Cerebellar nuclear complex (tissue), 1 donor: ENCODE measurements at places on chromosomes 13 and 19.

DNA sequence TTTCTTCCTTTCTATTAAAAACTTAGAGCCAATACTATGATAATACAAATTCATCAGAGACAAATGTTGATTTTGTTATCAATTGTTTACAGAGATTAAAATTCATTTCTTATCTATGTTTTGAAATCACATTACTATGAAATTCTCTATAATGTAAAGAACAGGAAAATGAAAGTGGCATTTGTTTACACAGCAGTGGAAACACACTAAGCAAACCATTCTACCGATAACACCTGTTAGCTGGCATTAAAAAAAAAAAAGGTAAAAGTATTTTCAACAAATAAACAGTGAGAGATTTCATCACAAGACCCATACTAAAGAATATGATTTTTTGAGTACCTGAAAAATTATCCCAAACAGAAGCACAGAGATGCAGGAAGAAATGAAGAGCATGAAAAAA, 4.8 kb upstream of the CCDC70 start:
- no peak for DNase-seq

GRCh38 chr19:4379383-4380253, 20.7 kb downstream of the SH3GL1 start:
- DNase-seq, result no peak

DNA sequence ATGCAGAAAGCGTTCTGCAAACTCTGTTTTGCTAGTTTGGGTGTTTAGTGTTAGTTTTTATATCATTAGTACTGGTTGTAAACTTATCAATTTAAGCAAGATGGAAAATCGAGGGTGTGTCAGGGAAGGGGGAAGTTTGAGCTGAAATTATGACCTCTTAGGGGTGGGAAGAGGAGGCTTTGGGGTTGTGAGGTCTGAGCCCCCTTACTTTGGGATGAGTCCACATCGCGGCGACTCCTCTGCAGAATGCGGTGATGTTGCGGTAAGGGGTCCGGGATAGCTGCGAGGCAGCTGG, 743 bp upstream of the NDUFS7 start:
- DNase-seq, result no peak

GRCh38 chr19:37329686-37330085, 41.2 kb upstream of the ZNF527 start:
- DNase-seq, result no peak

DNA sequence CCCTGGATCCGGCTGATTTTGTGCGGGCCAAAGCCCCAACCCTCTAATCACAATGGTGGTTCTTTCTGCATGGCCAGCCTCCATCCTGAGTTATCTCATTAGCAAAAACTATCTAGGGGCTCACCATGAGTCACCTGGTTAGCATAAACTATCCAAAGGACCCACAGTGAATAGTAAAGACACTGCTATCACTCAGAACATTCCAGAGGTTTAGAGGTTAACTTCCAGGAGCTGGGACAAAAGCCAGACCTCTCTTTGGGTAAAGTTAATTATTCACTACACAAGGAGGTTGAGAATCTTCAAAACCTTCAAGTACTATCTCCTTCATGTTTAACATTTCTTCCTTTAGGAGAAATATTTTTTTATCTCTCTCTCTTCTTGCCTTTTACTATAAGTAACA, 18.8 kb upstream of the PPP5C start:
- no peak for DNase-seq

GRCh38 chr13:70755456-70755855, 647.2 kb upstream of the KLHL1 start:
- DNase-seq, result no peak

DNA sequence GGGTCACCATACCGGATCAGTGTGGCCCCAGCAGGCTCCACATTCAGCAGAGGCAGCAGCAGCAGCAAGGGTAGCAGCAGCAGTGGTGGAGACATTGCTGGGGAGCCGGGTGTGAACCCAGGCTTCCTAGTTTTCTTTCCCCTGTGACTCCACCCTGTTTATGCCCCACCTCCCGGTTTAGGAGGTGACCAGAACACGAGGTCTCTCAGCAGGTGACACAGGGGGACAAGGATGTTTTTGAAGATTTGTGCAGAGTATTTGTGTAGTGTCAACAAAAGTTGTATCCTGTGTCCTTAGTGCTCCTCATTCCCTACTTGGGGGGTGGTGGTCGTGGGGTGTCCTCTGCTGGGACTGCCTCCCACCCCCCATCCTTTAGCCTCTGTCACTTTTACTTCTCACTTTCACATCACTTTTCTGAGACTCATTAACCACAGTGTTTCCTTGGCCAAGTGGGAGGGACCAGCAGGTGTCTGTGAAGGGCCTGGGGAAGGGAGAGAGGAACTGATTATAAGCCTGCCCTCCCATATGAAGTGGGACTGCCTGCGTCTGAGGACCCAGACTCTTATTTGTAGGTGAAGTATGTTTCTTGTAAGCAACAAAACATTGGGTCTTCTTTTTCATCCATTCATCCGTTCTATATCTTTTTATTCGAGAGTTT, 15.6 kb upstream of the KCNC3 start:
- DNase-seq, result no peak

DNA sequence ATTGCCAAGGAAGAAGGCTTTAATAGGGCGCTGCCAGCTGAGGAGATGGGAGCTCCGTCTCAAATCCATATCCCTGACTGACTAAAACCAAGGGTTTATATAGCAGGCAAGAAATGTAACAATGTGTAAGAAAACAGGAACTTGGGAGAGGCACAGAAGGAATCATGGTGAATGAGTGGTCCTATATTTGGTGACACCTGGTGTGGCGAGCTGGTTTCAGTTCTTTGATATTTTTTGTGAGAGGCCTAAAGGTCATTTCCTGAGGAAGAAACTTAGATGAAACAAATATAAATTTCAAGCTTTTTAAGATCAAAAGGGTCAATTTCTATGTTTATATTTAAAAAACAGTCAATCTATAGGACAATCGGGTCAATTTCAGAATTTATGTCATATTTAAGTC, 826.3 kb downstream of the SLITRK6 start:
- no peak for DNase-seq

GRCh38 chr13:73618275-73618865, 515.8 kb downstream of the KLF12 start:
- DNase-seq, result no peak

GRCh38 chr19:44282846-44283245, 22.0 kb downstream of the ZNF235 start:
- DNase-seq, result no peak

GRCh38 chr13:43986421-43986981, 106.8 kb downstream of the LACC1 start:
- no peak for DNase-seq

DNA sequence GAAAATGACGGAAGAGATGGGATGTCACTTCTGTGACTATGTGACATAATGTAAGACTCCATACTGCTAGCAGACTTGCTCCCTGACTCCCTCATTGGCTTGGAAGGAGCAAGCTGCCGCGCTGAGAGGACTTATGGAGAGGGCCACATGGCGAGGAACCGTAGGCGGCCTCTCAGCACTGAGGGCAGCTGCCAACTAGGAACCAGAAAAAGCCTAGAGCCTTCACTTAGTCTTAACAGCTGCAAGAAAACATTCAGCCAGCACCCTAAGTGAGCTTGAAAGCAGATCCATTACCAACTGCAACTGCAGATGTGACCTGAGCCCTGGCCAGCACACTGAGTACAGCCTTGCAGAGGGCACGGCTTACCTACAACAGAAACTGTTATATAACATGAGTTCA, 33.9 kb downstream of the USP12 start:
- DNase-seq, result no peak

GRCh38 chr13:28375250-28375930, 119.5 kb downstream of the FLT1 start:
- no peak for DNase-seq

GRCh38 chr19:43624933-43625332, 5.5 kb upstream of the ZNF428 start:
- no peak for DNase-seq
